Activated T-helper 17 cell treated with anti-CD3 and anti-CD28 coated beads, Interleukin-2, amount 50 U/mL, for 72 hours (primary cell): ENCODE measurements at places on chromosomes 4 and X. TPM values are rescaled to one million over a fixed set of nuclear protein-coding genes. Genes with fewer than 3 reads are reported as not detected.
A peak's percentile ranks its signal among the peaks of the same experiment; 100 is the strongest.

GRCh38 chr4:156085100-156085499, 131.4 kb upstream of the CTSO start:
- no peaks in the 10 kb centered on the region for H3K27me3 ChIP-seq
- no peak overlapping the region for H3K27ac ChIP-seq
- no peak for ATAC-seq
- H3K36me3 ChIP-seq = no peaks in the 10 kb centered on the region
- no peaks in the 10 kb centered on the region for H3K4me1 ChIP-seq

- H3K36me3 ChIP-seq = peaks cover 4% of the 10 kb centered on the region
- H3K4me3 ChIP-seq = peak overlapping the region; percentile 65
- H3K27me3 ChIP-seq = no peaks in the 10 kb centered on the region
- H3K4me1 ChIP-seq = peaks cover 14% of the 10 kb centered on the region
- peak overlapping the region; percentile 50 for H3K27ac ChIP-seq
- peak; percentile 61 for ATAC-seq
These were observed 13.9 kb downstream of the SCARB2 start for GRCh38 chr4:76199664-76200211.

Gene CCKAR
- not detected for total RNA-seq

DNA sequence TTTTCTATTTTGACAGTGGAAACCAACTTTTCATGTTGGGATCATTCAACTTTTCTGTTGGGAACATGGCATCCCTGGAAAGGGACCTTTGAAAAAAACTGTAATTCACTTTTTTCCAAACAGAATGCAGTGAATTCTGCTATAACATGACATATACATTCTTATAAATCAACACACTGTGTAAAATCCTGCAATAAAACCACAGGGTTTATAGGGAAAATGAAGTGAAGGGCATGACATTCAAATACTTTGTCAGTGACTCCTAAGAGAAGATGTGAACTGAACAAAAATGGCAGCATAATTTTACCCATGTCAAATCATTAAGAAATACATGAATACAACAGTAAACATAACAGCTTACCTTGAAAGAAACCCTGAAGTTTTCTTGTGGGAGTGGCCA, 264.5 kb upstream of the ANKRD50 start:
- no peaks in the 10 kb centered on the region for H3K27me3 ChIP-seq
- H3K27ac ChIP-seq = no peak overlapping the region

Gene ODAPH
- 3.4 TPM for total RNA-seq

Gene RTL9
- not detected for total RNA-seq

Gene FAT1
- not detected for total RNA-seq

DNA sequence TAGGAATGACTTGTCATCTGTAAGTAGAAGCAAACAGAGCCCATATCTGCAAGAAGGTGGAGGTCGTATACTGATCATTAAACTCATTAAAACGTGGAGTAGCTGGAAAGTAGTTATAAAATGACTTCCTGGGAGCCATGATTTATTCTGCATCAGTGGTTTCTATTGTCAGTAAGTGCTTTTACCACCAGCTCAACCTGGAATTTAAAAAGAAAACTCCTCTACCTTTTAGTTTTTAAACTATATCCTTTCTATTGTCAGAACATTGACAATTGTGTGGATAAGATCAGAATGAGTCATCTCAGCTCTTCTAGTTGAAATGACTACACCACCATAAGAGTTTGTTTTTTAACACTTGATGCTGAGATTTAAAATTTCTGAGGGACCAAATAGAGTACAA, 651.2 kb upstream of the GALNT7 start:
- H3K27me3 ChIP-seq = no peaks in the 10 kb centered on the region
- no peak for ATAC-seq
- no peaks in the 10 kb centered on the region for H3K4me1 ChIP-seq
- no peak overlapping the region for H3K4me3 ChIP-seq
- H3K36me3 ChIP-seq = no peaks in the 10 kb centered on the region

DNA sequence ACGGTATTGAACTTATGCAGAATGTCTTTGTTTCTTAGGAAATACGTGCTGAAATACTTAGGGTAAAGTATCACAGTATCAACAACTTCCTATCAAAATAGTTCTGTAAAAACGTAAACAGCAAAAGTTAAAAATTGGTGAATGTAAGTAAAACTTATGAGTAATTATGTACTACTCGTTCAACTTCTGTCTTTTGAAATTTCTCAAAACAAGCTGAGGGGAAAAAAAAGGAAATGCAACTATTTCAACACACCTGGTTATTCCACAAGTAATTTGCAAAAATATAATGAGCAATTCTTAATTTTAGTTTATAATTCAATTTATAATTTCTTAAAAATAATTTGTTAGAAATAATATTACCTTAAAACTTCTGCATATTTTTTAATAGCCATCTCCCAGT, 8.3 kb downstream of the PPID start:
- no peak overlapping the region for H3K27ac ChIP-seq
- no peak for ATAC-seq
- peaks cover 18% of the 10 kb centered on the region for H3K4me1 ChIP-seq
- peaks cover 100% of the 10 kb centered on the region for H3K36me3 ChIP-seq
- no peaks in the 10 kb centered on the region for H3K27me3 ChIP-seq

Gene SLC30A9
- 45.7 TPM for total RNA-seq

- peaks cover 22% of the 10 kb centered on the region for H3K27me3 ChIP-seq
- no peaks in the 10 kb centered on the region for H3K4me1 ChIP-seq
- no peaks in the 10 kb centered on the region for H3K36me3 ChIP-seq
- no peak overlapping the region for H3K27ac ChIP-seq
These were observed 183.7 kb downstream of the NSUN7 start for GRCh38 chr4:40933272-40934053.

- H3K36me3 ChIP-seq = no peaks in the 10 kb centered on the region
- H3K4me1 ChIP-seq = no peaks in the 10 kb centered on the region
- H3K27me3 ChIP-seq = no peaks in the 10 kb centered on the region
- H3K27ac ChIP-seq = no peak overlapping the region
- H3K4me3 ChIP-seq = no peak overlapping the region
These were observed 310.6 kb downstream of the BMPR1B start for GRCh38 chr4:95068401-95068800.

- no peak overlapping the region for H3K4me3 ChIP-seq
- no peaks in the 10 kb centered on the region for H3K36me3 ChIP-seq
- H3K27me3 ChIP-seq = no peaks in the 10 kb centered on the region
- H3K4me1 ChIP-seq = no peaks in the 10 kb centered on the region
- no peak for ATAC-seq
These were observed 193.9 kb downstream of the NAF1 start for GRCh38 chr4:162972661-162973330.

- no peak for ATAC-seq
- H3K27ac ChIP-seq = no peak overlapping the region
- no peak overlapping the region for H3K4me3 ChIP-seq
- H3K4me1 ChIP-seq = no peaks in the 10 kb centered on the region
- no peaks in the 10 kb centered on the region for H3K27me3 ChIP-seq
These were observed 46.3 kb downstream of the SPANXD start for GRCh38 chrX:141652286-141652685.

Gene GAGE12J
- total RNA-seq = not detected

- no peaks in the 10 kb centered on the region for H3K27me3 ChIP-seq
- peaks cover 5% of the 10 kb centered on the region for H3K4me1 ChIP-seq
- H3K27ac ChIP-seq = peak overlapping the region; percentile 73
- H3K36me3 ChIP-seq = peaks cover 6% of the 10 kb centered on the region
These were observed 2.5 kb downstream of the CACNA1F start for GRCh38 chrX:49230500-49231232.

GRCh38 chr4:68592673-68593072, 16.6 kb upstream of the UGT2B17 start:
- ATAC-seq = no peak
- H3K4me1 ChIP-seq = no peaks in the 10 kb centered on the region
- no peak overlapping the region for H3K4me3 ChIP-seq
- H3K27me3 ChIP-seq = peaks cover 7% of the 10 kb centered on the region

- H3K4me3 ChIP-seq = no peak overlapping the region
- H3K36me3 ChIP-seq = no peaks in the 10 kb centered on the region
- no peak overlapping the region for H3K27ac ChIP-seq
- ATAC-seq = no peak
- H3K4me1 ChIP-seq = no peaks in the 10 kb centered on the region
- peaks cover 3% of the 10 kb centered on the region for H3K27me3 ChIP-seq
These were observed 6.5 kb upstream of the NDST4 start for GRCh38 chr4:115119804-115120352.

Gene TMPRSS11D
- not detected for total RNA-seq

DNA sequence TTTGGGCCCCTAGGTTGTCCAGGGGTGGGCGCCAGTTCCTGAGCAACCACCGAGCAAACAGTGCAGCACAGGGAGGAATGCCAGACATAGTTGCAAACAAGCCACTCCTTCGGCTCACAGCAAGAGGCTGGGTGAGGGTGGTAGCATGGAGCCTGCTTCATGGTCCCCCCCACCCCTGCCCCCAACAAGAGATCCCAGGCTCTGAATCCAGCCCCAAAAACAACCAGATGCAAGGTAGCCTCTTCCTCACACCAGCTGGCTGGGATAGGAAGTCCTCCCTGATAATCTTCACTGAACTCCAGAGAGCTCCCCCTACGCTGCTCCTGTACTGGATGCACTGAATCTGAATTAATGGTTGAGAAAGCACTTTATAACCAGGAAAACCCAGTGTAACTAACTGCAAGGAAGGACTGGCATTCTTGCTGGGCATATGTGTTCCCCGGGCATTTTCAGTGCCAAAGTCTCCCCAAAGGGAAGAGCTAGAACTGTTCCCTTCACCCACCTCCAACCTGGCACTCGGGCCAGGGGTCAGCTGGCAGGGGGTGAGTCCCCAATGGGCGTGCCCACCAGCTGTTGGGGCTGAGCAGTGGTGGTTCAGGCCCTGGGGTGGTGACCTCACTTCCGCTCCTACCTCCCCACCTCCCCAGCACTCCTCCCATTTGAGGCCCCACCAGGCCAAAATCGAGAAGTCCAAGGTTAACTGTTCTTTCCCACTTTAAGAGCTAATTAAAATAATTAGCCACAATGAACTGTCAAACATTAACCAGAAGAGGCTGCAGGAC, 1.5 kb downstream of the ELF4 start:
- peak overlapping the region; percentile 81 for H3K4me3 ChIP-seq
- H3K27me3 ChIP-seq = no peaks in the 10 kb centered on the region
- peak overlapping the region; percentile 73 for H3K27ac ChIP-seq

GRCh38 chr4:127574643-127575042, 58.1 kb upstream of the INTU start:
- no peaks in the 10 kb centered on the region for H3K4me1 ChIP-seq
- peaks cover 14% of the 10 kb centered on the region for H3K27me3 ChIP-seq
- ATAC-seq = no peak
- H3K36me3 ChIP-seq = no peaks in the 10 kb centered on the region

GRCh38 chr4:69141320-69141719, 45.0 kb downstream of the UGT2B7 start:
- no peaks in the 10 kb centered on the region for H3K27me3 ChIP-seq
- H3K4me3 ChIP-seq = no peak overlapping the region
- H3K27ac ChIP-seq = no peak overlapping the region
- no peak for ATAC-seq

Gene CCDC110
- 1.2 TPM for total RNA-seq

- H3K4me3 ChIP-seq = no peak overlapping the region
- no peaks in the 10 kb centered on the region for H3K4me1 ChIP-seq
- H3K36me3 ChIP-seq = no peaks in the 10 kb centered on the region
- ATAC-seq = no peak
- H3K27me3 ChIP-seq = peaks cover 6% of the 10 kb centered on the region
These were observed 41.7 kb upstream of the H2AZ1 start for GRCh38 chr4:99991741-99992140.

Gene CEP44
- total RNA-seq = 26.1 TPM

GRCh38 chr4:32929796-32930699, 2209.9 kb downstream of the PCDH7 start:
- H3K4me1 ChIP-seq = no peaks in the 10 kb centered on the region
- no peak overlapping the region for H3K4me3 ChIP-seq
- no peak overlapping the region for H3K27ac ChIP-seq
- ATAC-seq = no peak
- no peaks in the 10 kb centered on the region for H3K27me3 ChIP-seq
- H3K36me3 ChIP-seq = no peaks in the 10 kb centered on the region

Gene CNKSR2
- 3.2 TPM for total RNA-seq

Gene EMCN
- total RNA-seq = not detected

Gene PDZD11
- total RNA-seq = 32.1 TPM

DNA sequence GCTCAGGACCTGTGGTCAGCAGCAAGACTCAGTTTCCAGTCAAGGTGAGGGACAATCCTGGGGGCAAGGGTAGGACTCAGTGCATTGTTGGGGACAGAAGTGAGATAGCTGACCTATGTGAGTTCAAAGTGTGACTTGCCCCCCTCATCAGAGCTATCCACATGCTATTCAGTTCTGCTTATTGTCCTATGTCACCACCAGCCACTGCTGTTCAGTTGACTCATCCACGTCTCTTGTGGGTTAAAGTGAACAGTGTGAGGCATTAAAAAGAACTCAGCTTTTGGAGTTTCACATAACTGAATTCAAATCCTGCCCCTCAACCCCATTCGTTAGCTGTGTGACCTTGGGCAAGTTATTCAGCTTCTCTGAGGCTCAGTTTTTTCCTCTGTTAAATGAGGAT, 4.4 kb upstream of the APLN start:
- ATAC-seq = no peak
- no peak overlapping the region for H3K4me3 ChIP-seq
- peaks cover 4% of the 10 kb centered on the region for H3K36me3 ChIP-seq
- peaks cover 4% of the 10 kb centered on the region for H3K4me1 ChIP-seq

DNA sequence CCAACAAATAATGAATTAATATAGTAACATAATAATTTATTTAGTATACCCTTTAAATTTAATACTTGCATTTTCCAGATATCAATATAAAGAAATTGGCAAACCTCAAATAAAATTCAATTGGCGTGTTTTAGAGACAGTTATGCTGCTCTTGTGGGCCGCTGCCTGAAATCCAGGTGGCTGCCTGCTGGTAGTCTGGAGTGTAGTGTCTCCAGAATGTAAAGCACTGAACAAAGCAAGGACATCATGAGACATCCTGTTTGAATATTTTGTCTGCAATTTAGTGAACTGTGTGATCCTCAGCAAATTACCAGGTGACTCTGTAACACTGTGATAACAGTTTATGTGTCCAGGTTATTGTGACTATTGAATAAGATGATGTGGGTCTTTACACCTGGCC, 29.9 kb downstream of the ZFP42 start:
- no peaks in the 10 kb centered on the region for H3K4me1 ChIP-seq
- no peaks in the 10 kb centered on the region for H3K36me3 ChIP-seq
- no peak for ATAC-seq
- H3K4me3 ChIP-seq = no peak overlapping the region
- no peaks in the 10 kb centered on the region for H3K27me3 ChIP-seq
- no peak overlapping the region for H3K27ac ChIP-seq

DNA sequence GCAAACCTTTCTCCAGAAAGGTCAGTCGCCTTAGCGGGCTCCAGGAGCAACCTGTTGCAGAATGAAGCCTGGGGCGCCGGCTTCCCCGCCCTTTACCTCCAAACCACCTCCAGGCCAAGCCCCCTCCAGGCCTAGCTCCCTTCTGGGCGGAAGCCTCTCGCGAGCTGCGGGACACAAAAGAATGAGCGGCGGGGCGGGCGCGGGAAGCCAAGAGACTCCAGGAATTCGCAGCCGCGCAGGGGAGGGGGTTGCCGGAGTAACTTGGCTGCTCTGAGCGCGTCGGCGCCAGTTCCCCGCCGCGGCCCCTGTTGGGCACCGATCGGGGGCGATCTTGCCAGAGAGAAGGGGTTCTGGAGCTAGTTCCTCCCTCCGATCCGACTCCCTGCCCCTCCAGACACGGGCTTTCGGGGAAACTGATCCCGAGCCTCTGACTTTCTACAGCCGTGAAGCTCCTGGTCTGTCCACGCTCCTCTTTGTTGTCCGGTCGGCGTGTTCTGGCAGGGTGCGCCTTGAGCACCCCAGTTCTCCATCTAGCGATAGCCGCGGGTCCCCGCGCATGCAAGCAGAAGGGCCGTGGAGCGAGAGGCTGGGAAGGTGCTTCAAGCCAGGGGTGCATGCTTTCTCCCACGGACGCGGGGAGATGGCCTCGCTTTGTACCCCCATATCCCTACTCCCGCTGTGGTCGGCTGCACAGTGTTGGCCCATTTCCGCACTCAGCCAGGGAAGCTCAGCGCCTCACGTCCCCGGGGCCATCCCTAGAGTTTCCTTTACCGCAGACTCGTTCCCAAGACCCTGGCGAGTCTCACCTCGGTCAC, 1.2 kb downstream of the PROM1 start:
- peaks cover 11% of the 10 kb centered on the region for H3K4me1 ChIP-seq
- peak overlapping the region; percentile 52 for H3K4me3 ChIP-seq
- no peak overlapping the region for H3K27ac ChIP-seq
- peaks cover 58% of the 10 kb centered on the region for H3K27me3 ChIP-seq
